Hematopoietic multipotent progenitor cell treated with erythropoietin and hydrocortisone succinate and interleukin-3 and kit ligand, for 6 days (in vitro differentiated cells): ENCODE measurements at places on chromosomes 1 and 21.
A peak's percentile ranks its signal among the peaks of the same experiment; 100 is the strongest.

- DNase-seq: no peak
Observed at GRCh38 chr1:9202240-9202870, 32.2 kb upstream of the H6PD start.

DNA sequence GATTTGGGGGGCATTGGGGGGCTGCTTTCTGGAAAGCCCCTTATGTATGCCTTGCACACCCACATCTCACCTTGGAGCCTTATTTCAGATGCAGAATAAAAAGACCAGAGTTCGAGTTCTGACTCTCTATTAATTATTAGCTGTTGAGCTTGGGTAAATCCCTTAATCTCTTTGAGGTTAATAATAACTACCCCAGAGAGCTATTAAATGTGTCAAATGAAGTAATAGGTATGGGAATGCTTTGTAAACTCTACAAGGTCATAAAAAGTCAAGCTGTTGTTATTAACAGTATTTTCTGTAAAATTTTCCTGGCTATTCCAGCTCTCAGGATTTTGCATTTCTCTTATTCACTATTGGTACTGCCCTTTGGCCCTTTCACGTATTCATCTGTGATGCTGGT is 122.9 kb downstream of the ROR1 start:
- no peak for DNase-seq

DNA sequence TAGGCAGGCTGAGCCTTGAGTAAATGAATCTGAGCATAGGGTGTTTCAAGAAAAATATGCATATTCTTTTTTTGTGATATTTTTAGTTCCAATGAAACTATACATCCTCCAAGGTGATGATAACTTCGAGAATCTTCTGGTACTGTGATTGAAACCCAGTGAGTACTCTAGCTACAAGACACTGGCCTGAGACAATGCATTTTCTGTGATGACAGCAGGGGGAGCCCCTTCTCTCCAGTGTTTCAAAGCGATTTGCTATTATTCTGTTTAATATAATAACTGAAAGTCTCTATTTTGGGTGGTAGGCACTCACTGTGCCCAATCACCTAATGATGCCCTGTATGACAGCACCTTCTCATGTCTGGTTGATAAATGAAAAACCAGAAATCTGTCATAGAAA is 12.1 kb downstream of the IRF2BP2 start:
- DNase-seq: peak; percentile 88

- DNase-seq: no peak
Observed at GRCh38 chr1:1672181-1672965, 13.6 kb upstream of the CDK11B start.

GRCh38 chr1:31802190-31803150 is 13.4 kb downstream of the SPOCD1 start:
- no peak for DNase-seq

DNA sequence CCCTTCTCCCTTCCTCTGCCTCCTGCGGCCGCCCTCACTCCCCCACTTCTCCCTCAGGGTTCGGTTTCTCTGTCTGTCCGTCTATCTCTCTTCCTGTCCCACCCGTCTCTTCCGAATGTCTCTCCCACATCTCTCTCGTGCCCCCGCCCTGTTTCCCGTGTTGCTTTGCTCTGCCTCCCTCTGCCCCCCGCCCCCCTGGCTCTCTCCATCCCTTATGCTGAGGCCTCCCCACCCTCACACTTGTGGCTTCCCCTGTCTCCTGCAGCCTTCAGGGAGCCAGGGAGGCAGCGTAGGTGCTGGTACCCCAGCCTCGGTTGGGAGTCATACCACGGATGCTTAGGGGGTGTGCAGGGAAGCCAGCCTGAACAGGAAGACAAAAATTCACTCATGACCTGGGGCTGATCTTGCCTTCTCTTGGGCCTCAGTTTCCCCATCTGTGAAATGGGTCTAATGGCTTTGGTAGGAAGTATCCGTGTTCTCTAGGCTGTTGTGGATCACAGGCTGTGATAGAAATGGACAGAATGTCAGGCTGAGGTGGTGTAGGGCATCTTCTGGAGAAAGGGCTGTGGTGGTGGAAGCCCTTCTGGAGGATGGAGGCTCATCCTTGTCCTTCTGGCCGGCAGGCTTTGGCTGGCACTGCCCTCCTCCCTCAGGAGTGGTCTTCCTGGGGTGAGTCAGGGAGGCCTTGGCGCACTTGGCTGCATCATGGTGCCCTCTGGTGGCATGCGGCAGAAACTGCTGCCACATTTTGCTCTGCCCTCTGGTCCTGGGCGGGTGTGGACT is 55.5 kb downstream of the FOXO6 start:
- DNase-seq: peak; percentile 71

- DNase-seq: no peak
Observed at GRCh38 chr1:44685881-44686280, 11.4 kb downstream of the ARMH1 start.

DNA sequence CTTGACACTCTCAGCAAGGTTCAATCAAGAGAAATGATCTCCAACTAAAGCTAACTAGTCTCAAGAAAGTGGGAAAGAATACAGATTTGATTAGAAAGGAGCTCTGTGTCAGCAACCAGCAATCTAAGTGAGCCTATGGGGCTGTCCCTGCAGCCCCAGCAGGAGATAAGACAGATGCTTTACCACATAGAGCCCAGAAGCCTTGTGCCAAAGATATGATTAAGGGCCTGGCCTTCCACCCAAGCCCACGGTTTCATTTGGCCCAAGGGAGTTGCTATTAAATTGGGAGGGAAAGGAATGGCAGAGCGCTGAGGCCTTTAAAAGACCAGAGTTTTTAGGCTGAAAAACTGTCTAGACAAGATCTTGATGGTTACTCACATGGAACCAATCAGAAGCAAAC is 74.8 kb downstream of the HLCS start:
- peak; percentile 89 for DNase-seq

DNA sequence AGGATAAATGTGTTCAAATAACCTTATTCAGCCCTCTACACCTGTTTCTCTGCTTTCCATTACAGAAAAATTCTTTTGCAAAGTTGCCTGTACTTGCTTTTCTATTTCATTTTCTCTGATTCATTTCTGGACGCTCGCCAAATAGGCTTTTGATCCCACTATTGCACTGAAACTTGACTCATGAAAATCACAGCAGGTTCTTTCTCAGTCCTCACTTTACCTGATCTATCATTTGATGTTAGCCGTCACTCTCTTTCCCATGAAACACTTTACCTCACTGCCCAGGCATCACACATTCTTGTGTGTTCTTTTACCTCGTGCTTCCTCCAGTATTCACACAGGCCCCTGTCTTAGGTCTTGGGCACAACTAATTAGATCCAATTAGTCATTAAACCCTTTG is 26.2 kb downstream of the HSPA13 start:
- no peak for DNase-seq

DNA sequence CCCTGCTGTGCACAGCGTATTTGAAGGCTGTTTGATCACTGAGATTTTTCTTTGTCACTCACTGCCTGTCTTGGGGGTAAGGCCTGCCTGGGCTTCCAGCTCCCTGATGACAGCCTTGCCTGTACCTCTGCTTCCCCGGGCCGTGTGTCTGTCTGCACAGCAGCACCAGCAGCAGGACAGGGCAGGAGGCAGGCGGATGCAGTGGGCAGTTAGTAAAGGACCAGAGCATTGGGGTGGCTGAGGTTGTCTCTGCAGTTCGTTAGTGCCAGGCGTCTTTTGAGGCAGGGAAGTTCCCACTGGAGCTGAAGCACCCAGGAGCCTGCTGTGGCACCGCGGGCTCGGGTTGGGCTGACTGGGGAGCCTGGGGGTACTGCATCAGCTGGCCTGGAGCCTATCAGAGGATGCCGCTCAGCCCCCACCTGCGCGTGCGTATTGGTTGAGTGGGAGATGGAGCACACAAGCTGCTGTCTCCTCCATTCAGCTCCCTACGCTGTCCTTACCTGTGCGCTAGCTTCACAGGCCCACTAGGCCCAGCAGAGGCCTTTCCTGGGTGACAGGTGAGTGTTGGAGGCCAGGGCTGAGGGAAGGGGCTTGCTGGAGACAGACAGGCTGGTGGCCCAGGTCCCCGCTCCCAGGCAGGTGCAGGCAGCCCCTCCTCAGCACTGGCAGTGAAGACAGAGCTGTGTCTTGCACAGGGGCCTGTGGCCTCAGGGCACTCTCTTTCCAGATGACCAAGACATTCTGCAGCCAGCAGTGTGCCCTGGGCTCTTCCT is 28.2 kb downstream of the SNAP47 start:
- no peak for DNase-seq

DNA sequence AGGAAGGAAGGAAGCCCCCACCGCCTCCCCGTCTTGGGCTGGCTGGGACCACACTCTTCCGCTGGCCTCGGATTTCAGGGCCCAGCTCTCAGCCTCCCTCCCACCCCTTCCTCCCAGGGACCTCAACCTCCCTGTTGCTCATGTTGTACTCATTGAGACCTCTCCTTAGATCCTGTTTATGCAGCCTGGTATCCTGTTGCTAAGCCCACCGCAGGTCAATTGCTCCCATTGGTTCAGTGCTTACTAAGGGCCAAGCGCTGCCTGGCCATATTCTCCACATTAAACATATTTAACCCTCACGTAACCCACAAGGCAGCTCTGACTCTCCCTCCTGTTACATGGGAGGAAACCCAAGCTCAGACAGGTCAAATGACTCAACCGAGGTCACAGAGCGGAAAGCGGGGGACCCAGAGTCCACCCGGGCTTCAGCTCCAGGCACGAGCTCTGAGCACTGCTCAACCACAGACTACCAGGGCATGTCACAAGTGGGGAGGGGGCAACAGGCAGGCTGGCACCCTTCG is 23.2 kb upstream of the H6PD start:
- no peak for DNase-seq

GRCh38 chr1:161198897-161199431 is at the start of gene ADAMTS4:
TSS of gene ADAMTS4 (minus strand) at chr1:161199054. CDS start at chr1:161198627, 427 bp downstream.
- no peak for DNase-seq

- DNase-seq: peak; percentile 37
Observed at GRCh38 chr1:110481968-110482623, 31.1 kb downstream of the PROK1 start.

- no peak for DNase-seq
Observed at GRCh38 chr1:218392780-218393179, 47.6 kb downstream of the TGFB2 start.

GRCh38 chr1:234868296-234869147 is 258.5 kb upstream of the IRF2BP2 start:
- no peak for DNase-seq

GRCh38 chr1:221487781-221488524 is 253.9 kb downstream of the DUSP10 start:
- no peak for DNase-seq

DNA sequence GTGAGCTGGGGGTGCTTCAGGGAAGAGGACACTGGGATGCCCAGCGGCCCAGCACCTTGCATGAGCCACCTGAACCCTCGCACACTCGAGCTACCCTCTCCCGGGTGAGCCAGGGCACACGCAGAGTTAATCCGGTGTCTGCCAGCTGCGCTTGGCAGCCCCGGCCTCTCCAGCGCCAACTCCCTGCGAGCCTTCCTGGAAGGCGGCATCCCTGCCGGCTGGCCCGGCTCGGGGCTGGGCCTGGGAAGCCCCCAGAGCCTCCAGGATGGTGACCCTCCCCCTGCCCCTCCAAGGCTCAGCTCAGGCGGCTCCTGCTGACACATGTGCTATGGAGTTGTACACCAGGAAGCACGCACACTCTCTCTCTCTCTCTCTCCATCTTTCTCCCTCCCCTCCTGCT is 48.7 kb downstream of the RAP1GAP start:
- no peak for DNase-seq
